ENCODE measurements at places on chromosomes 13 and 19. TPM values are rescaled to one million over a fixed set of nuclear protein-coding genes. Genes with fewer than 3 reads are reported as not detected.

DNA sequence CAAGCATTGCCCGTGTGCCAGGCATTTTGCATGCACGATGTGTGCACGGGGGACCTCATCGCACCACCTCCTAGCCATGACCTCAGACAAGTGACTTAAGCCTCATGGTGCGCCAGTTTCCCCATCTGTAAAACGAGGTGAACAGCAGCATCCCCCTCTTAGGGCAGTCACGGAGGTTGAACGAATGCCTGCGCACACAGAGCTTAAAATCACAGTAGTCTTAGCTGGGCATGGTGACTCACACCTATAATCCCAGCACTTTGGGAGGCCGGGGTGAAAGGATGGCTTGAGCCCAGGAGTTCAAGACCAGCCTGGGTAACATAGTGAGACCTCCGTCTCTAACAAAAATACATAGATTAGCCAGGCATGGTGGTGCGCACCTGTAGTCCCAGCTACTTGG lies 48.6 kb downstream of the PIN1 start:
- no peak for DNase-seq

Gene SYNE4
- 0.92 TPM for total RNA-seq

- DNase-seq = no peak
These were observed 469.5 kb upstream of the TSHZ3 start for GRCh38 chr19:31818798-31819105.

DNA sequence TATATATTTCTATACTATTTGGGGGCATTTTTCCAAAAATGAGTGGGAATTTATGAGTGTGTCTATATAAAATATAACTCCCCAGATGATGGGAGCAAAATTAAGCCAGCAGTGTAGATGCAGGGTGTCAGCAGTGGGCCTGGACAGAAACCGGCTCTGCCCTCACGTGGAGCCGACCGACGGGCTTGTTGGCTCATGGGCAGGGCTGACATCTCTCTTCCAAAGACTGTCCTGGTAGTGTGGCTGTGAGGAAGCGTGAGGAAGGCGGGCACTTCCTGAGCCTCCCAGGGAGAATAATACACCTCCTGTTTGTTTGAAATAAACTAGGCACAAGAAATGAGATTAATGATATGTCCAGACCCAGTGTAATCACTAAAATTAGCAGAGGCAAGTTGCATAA lies 206.5 kb downstream of the TEX29 start:
- DNase-seq = no peak

GRCh38 chr19:56884441-56884840 lies 43.9 kb upstream of the PEG3 start:
- no peak for DNase-seq

Gene SEMA6B
- 0.08 TPM for total RNA-seq

Gene URAD
- not detected for total RNA-seq

Gene GSX1
- not detected for total RNA-seq

DNA sequence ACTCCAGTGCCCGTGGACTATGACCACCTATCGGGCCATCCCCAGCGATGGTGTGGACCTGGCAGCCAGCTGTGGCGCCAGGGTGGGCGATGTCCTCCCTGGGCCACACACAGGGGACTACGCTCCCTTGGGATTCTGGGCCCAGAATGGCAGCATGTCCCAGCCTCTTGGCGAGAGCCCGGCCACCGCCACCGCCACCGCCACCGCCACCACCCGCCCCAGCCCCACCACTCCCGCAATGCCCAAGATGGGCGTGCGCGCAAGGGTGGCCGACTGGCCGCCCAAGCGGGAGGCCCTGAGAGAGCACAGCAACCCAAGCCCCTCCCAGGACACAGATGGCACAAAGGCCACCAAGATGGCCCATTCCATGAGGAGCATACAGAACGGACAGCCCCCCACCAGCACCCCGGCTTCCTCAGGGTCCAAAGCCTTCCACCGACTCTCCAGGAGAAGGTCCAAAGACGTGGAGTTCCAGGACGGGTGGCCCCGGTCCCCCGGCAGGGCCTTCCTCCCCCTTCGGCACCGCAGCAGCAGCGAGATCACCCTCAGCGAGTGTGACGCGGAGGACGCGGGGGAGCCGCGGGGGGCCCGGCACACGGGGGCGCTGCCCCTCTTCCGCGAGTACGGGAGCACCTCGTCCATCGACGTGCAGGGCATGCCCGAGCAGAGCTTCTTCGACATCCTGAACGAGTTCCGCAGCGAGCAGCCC lies 142.3 kb downstream of the DPF1 start:
- no peak for DNase-seq

DNA sequence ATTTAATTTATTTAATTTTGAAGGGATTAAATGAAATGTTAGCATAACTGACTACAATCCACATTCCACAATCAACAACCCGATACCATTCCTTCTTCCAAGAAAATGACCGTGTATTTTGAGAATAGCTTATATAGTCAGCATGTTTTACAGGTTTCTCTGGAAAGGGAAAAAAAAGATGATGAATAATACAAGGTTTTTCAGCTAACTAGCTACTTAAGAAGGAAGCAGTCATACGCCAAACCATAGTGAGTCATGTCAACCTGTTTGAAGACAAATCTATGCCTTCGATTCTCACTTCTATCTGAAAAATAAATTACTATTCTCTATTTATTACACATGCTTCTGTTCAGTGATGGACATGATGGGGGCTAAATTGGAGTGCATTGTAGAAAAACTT lies 258.6 kb downstream of the EFNB2 start:
- DNase-seq = no peak

DNA sequence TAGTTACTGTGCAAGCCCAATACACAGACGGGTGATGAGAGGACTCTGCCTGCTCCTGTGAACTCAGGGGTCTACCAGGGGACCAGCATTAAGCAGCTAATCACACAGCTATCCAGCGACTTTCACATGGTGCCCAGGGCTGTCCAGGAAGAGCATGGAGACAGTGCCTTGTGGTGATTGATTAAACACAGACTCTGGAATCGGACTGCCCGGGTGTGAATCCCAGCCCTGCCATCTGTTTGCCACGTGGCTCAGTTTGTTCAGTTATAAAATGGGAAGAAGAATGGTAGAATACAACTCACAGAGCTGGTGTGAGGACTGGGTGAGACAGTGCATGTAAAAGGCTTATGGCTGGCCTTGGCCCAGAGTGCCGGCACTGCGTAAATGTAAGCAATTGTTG lies 42.1 kb upstream of the NPAS1 start:
- no peak for DNase-seq

DNA sequence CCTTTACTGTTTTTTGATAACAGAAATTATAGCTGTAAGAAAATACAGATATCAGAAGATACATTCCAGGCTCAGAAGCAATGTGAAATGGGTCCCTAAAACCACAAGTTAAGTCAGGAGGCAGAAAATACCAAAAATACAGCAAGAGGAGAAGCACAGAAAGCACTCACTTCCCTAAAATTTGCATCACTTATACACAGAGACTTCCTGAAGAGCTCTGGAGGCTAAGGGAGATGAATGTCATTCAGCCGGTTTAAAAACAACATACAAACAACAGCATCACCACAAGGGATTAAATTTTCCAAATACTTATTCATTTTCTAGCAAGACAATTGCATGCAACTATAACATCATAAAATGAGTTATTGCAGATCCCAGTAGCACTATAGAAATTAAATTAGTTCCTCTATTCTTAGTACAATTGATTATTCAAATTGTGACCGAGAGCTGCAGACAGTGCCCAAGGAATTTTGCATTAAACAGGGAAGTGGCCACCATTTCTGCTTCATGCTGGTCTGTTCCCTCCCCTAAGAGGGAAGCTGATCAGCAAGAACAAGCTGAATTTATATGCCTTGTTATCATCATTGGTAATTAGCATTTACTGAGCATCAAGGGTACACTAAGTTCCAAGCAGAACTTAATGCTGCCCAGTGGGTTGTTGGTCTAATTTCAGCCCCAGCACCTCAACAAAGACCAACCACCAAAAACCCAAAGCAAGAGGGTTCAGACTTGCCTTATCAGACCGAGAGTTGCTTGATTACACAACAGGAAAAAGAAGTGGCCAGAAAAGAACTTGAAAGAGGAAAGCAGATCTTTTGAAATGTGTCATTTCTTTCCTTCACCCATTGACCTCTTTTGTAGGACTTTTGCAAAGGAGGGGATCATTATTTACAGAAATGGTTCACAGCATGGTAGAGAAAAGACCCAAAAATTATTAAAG lies 140.7 kb downstream of the KCTD12 start:
- DNase-seq = no peak

DNA sequence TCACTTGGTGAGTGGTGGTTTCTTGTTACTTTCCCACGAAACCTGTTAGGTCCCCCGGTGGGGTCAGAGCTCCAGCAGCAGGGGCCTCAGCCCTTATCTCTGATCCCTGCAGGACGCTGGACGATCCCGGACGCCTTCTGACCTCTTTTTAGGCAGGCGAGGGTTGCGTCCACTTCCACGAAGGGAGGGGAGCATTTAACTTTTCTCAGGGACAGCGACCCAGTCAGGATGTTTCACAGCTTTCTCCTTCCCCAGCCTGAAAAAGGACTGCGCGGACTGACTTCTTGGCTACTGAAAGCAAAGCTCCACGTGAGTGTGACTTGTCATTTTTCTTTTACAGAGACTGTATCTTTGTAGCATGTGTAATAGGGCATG lies 692 bp downstream of the ZNF234 start:
- no peak for DNase-seq

GRCh38 chr19:2171349-2172145 lies 7.8 kb downstream of the DOT1L start:
- DNase-seq = peak; percentile 83

Gene IGLON5
- not detected for total RNA-seq

DNA sequence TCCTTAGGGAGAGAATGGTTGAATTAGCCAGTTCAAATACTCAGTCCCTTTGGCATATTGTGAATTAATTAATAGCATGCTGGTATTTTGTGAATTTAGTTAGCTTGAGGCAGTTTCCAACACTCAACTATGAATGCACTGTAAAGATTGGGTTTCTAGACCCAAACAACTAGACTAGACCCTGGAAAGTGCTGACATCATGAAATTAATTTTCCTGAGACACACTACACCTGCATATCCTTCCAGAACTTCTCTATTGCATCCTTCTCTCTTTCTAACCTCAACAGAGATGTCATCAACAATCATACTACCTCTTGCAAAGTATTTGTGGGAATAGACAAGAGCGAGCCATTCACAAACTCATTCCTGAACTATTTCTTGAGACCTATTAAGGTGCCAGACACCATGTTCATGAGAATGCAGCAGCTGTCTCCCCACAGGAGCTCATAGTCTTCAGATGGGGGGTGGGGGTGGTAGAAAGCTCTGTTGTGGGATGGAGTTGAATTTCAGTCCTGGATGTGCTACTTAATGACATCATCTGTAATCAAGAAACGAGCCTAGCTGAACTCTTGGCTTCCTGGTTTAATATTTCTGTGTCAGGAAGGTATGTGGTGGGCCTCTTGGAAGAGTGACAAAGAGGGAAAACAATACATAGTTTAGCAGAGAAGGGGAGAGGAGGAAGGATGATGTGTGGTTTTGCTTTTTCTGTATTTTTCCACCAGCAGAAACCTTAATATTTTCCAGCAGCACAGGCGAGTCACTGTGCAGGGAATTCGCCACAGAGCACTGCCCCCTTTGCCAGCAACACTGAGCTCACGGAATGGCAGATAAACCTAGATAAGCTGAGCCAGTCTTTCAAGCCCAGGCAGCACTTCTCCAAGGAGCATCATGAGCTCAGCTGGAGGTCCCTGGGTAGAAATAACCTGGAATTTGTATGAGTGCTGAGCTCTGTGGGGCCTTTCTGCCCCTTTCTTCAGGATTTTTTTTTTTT lies 53.1 kb upstream of the CYSLTR2 start:
- DNase-seq = no peak

GRCh38 chr13:49220856-49221589 lies 885 bp downstream of the MLNR start:
- no peak for DNase-seq

DNA sequence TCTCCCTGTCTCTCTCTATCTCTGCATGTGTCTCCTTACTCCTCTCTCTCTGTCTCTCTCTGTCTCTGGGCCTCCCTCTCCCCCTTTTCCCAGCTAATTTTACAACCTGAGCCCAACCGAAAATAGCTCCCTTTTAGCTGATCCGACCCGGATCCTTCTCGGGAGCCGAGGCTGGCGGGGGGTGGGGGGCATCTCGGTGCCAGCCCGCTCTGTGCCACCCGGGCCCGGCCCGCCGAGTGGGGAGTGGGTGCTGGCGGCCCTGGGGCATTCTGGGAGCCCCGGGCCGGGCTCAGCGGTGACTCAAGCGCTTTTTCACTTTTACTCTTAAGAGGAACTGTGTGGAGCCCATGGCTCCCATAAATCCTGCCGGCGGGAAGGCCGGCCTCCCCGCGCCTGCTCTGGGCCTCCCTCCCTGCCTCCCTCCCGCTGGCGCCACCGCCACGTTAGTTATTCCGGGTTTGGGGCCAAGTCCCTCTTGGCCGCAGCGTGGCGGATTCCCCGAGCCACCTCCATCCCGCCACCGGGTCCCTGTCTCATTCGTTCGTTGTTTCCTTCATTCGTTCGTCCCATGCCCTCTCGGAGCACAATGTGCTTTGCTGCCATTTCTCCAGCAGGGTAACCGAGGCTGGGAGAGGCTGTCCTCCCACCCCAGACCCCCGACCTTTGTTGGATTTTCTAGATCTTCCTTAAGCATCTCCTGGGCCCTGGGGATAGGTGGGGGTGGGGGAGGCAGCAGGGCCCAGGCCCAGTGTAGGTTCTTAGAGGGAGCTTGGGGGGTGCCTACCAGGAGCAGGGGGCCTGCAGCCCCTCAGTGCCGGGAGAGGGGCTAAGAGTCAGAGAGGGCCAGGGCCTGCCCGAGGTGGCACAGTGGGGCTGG lies 3.2 kb downstream of the NFIC start:
- DNase-seq = no peak

GRCh38 chr13:46385946-46386345 lies 1.1 kb downstream of the RUBCNL start:
- DNase-seq = no peak

GRCh38 chr13:83881917-83882605 lies at the start of gene SLITRK1:
SLITRK1 (minus strand) TSS chr13:83882474; CDS start chr13:83881507, 967 bp downstream.
- no peak for DNase-seq

DNA sequence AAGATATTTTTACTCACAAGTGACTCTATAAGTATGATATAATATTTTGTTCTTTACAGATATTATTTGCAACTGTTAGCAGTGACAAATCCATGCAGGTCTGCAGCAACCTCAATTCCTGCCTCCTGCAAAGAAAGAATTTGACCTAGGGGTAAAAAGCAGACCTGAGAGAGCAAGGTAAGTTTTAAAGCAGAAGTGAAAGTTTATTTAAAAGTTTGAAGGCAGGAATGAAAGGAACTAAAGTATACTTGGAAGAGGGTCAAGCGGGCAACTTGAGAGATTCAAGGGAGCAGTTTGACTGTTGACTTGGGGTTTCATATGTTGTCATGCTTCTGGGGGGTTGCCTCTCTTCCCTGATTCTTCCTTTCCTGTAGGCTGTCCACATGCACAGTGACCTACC lies 520.1 kb upstream of the PCDH20 start:
- DNase-seq = no peak

- no peak for DNase-seq
These were observed 25.7 kb downstream of the SHC2 start for GRCh38 chr19:435056-435706.

All from activated T-cell treated with anti-CD3 and anti-CD28 coated beads, Interleukin-2, amount 50 U/mL, for 4 hours (primary cell).